ENCODE measurements at places on chromosomes 16 and 17.
A peak's percentile ranks its signal among the peaks of the same experiment; 100 is the strongest.

GRCh38 chr17:3838206-3838605, 7.8 kb downstream of the NCBP3 start:
- DNase-seq, result no peak

DNA sequence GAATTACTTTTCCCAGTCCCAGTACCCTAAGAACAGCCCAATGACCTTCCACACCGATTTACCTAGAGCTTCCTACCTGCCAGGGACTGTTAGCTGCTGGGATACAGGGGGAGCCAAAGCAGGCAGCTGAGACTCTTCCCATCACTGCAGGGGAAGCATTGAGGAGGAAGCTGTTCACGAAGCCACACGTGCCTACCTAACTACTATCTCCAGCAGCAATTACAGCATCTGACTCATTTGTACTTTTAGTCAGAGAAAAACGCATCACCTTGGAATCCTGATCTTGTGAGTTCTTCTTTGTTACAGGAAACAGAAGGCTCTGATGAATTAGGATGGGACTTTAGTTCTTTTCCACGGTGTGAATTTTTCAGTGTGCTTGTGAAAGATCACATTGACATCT, 113.7 kb upstream of the DHX40 start:
- DNase-seq, result no peak

GRCh38 chr16:67779256-67780014, 26.9 kb downstream of the RANBP10 start:
- DNase-seq, result no peak

GRCh38 chr17:28182559-28182958, 136.4 kb upstream of the TMEM97 start:
- no peak for DNase-seq

- DNase-seq, result no peak
These were observed 7.8 kb downstream of the ALDH3A2 start for GRCh38 chr17:19656336-19656735.

DNA sequence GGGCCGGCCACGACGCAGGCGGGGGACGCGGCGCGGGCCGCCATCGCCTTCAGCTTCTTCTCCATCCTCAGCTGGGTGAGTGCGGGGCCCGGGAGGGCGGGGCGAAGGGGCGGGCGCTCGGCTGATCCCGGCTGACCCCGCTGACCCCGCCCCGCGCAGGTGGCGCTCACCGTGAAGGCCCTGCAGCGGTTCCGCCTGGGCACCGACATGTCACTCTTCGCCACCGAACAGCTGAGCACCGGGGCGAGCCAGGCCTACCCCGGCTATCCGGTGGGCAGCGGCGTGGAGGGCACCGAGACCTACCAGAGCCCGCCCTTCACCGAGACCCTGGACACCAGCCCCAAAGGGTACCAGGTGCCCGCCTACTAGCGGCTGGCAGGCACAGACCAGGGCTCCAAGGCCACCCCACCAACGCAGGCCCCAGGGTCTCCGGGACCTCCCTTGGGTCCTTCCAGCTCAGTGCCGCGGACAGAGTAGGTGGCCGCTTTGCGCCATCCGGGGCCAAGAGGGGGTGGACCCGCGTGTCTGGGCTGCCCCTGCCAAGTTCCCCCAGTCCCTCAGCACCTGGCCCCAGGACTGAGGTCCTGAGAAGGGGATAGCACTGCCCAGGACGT, 3.0 kb downstream of the SYNGR3 start:
- no peak for DNase-seq

GRCh38 chr17:29620271-29620670, 2.4 kb downstream of the CORO6 start:
- DNase-seq, result no peak

GRCh38 chr17:20063665-20064648, 54.8 kb downstream of the SPECC1 start:
- peak; percentile 98 for DNase-seq

- no peak for DNase-seq
These were observed 86.2 kb upstream of the CBX4 start for GRCh38 chr17:79925242-79925957.

GRCh38 chr17:29645515-29646051, 22.9 kb upstream of the CORO6 start:
- no peak for DNase-seq

DNA sequence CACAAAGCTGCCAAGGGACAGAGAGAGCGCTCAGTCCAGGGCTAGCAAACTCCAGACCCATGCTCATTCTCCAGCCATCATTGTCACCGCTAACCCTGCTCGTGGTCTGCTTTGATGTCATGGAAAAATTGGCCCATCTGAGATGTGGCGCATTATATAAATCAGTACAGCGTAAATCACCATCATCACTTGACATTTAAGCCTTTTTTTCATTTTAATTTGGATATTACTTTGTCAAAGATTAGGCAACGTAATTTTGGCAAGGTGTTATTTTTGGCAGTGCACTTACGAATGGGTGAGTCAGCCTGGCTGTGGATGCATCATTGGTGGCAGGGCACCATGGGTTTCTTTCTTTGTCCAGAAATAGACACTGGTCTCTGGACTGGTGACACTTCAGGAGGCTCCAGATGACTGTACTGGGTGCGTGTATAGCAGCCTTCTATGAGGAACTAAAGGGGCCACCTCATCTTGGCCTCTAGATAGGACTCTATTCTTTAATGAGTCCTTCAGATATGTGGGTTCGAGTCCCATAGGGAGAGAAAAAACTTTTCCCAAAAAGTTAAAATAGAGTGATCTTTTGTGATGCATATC, 166.3 kb downstream of the MSI2 start:
- DNase-seq, result no peak

DNA sequence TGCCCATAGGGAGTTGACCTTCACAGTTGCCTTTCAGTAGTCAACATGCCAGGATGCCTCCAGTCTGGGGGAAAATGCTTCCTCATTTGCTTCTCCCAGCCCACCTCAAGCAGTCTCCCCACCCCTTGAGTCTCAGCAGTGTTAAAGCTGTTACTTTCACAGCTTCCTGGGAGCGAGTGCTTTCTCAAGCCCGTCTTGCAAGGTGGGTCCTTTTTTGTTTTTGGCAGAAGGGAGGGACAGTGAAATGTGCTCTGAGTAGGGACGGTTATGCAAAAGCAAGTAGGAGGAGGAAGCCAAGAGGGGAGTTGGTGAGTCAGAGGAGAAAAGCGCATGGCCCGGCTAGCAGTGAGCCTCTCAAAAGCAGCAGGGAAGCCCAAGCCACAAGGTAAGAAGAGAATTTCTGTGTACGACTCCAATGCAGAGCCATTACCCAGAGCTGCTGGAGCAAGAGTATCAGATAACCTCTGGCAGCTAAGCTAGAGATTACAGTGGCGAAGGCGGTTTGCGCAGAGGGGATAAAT, at the start of gene CHST4:
CHST4 (plus strand) TSS at position 316 of the 521 bp plus-strand sequence. CDS start 10,252 bp downstream, outside the sequence.
- DNase-seq, result peak; percentile 37

GRCh38 chr17:16304830-16305229, 48.4 kb downstream of the CENPV start:
- DNase-seq, result no peak

- DNase-seq, result no peak
These were observed 10.4 kb upstream of the SLC47A2 start for GRCh38 chr17:19726631-19727376.

DNA sequence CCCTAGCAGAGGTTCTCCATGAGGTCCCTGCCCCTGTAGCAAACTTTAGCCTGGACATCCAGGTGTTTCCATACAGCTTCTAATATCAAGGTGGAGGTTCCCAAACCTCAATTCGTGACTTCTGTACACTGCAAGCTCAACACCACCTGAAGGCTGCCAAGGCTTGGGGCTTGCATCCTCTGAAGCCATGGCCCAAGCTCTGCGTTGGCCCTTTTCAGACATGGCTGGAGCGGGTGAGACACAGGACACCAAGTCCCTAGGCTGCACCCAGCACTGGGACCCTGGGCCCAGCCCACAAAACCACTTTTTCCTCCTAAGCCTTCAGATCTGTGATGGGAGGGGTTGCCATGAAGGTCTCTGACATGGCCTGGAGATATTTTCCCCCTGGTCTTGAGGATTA, 1292.0 kb downstream of the CDH8 start:
- DNase-seq, result no peak

- DNase-seq, result no peak
These were observed 14.2 kb downstream of the ATXN1L start for GRCh38 chr16:71859762-71860521.

GRCh38 chr17:63041251-63041650, 75.2 kb downstream of the TANC2 start:
- no peak for DNase-seq

- no peak for DNase-seq
These were observed 14.9 kb upstream of the TBX21 start for GRCh38 chr17:47717979-47718621.

DNA sequence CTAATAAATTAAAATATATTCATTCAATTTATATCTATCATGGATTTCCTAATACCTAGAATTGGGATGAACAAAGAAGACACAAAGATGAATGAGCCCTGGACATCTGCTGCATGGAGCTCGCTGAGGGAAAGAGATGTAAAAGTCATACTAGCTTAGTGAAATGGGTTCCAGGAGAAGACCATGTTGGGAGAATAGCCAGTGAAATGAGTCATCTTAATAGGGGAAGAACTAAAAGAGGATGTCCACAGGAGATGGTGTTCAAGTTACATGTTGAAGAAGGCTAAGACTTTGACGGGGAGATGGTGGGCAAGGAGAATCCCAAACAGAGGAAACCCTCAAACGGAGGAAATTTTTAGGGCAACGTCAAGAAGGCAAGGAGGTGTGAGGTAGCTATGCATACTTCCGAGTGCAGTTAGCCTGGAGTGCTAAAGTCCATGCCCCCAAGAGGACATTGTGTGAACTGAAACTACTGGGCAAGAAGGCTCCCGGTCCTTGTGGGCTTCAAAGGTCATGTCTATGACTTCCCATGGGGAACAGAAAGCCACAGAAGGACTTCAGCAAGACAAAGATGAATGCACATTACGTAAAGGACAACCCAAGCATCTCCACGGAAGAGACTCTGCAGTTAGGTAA, 220.5 kb upstream of the CDH11 start:
- DNase-seq, result no peak

DNA sequence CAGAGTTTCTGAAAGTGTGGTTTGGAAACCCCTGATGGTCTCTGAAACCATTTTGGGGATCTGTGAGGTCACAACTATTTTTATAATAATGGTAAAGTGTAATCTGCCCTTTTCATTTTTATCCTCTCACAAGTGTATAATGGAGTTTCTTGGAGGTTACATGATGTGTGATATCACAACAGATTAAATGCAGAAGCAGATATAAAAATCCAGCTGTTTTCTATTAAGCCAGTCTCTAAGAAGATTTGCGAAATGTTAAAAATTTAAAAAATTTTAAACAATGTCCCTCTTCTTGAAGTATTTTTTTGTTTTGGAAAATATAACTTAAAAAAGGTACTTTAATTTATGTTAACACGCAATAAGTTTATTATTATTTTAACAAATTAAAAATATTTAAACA, 48.7 kb downstream of the RPGRIP1L start:
- no peak for DNase-seq

DNA sequence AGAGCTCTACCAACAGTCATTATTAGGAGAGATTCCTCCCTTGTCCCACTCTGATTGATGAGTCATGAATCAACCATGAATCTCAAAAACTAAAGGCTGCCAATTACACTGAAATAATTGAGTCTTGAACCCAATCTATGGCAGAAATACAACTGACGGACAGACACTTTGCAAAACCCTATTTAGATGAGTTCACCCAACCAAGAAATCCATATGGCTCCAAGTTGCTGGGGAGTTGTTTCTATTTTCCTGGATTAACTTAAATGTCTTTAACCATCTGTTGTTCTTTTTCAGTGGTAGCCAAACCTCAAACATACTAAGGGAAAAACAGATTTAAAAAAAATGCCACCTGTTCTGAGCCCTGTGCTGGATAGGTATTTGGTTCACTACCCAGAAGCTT, 151.0 kb downstream of the SHISA9 start:
- no peak for DNase-seq

GRCh38 chr17:53736516-53737240, 86.0 kb upstream of the KIF2B start:
- DNase-seq, result no peak

GRCh38 chr16:67281536-67282446, 2.5 kb downstream of the PLEKHG4 start:
- DNase-seq, result no peak

DNA sequence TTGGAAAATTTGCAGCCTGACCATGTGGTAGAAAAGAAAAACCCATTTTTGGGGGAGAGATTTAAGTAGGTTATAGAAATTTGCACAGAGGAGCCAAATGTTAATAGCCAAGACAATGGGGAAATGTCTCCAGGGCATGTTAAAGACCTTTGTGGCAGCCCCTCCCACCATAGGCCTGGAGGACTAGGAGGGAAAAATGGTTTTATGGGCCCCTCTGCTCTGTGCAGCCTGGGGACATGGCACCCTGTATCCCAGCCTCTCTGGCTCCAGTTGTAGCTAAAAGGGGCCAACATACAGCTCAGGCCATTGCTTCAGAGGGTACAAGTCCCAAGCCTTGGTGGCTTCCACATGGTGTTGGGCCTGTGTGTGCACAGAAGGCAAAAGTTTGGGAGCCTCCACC, 245.9 kb upstream of the AXIN2 start:
- DNase-seq, result no peak

GRCh38 chr16:84055366-84055765, 12.8 kb upstream of the SLC38A8 start:
- no peak for DNase-seq

GRCh38 chr17:63163158-63163520, 197.1 kb downstream of the TANC2 start:
- no peak for DNase-seq

DNA sequence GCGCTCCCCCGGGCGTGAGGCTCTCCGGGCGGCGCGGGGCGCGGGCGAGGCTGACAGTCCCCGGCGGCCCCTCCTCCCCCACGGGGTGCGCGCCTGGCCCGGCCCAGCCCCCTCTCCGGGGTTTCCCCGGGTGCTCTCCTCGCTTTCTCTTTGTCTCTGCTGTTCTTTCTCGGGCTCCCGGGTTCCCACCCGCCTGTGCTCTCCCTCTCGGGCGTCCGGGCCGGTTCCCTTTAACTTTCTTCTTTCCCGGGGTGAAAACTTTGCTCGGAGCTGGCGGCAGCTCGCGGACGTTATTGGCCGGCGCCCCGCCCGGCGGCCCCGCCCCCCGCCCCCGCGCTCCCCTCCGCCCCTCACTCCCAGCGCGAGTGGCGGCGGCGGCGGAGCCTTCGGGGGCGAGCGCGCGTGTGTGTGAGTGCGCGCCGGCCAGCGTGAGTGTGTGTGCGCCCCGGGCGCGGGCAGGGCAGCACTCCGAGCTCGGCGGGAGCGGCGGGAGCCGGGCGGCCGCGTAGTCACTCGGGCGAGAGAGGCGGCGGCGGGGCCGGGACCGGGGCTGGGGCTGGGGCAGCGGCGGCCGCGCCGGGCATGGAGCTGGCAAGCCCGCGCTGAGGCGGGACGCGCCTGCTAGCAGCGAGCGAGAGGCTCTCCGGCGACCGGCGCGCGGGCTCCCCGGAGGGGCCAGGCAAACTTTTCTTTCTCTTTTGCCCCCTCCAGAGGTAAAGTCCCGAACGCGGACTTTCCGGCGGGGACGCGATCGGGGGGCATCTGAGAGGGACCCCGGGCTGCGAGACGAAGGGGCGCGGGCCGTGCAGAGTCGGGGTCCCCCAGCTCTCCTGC, at the start of gene NTN1:
NTN1 (plus strand) TSS at position 353 of the 834 bp plus-strand sequence. CDS start 864 bp downstream, outside the sequence.
- no peak for DNase-seq

Measured in AML-193 (cell line).